ENCODE measurements at places on chromosomes 6 and 20.

GRCh38 chr6:38567436-38567835 is 72.3 kb downstream of the BTBD9 start:
- DNase-seq = peak; percentile 13

- no peak for DNase-seq
These were observed 92.4 kb downstream of the CD24 start for GRCh38 chr6:106882138-106882537.

DNA sequence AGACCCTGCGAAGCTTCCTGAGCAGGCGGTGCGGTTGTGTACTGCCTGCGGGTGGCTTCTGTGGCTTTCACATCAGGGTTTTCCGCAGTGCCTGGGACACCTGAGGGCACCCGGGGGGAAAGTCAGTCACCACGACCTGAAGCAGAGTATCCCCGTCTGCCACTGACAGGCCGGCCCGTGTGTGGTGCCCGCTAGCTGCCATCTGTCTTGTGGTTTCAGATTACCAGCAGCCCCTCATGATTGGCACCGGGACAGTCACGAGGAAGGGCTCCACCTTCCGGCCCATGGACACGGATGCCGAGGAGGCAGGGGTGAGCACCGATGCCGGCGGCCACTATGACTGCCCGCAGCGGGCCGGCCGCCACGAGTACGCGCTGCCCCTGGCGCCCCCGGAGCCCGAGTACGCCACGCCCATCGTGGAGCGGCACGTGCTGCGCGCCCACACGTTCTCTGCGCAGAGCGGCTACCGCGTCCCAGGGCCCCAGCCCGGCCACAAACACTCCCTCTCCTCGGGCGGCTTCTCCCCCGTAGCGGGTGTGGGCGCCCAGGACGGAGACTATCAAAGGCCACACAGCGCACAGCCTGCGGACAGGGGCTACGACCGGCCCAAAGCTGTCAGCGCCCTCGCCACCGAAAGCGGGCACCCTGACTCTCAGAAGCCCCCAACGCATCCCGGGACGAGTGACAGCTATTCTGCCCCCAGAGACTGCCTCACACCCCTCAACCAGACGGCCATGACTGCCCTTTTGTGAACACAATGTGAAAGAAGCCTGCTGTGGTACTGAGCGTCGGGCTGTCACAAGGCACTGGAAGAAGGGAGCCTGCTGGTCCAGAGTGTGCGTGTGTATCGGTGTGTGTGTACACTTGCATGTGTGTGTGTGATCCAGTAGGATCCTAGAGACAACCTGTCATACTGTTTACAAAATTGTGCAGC is 54.4 kb downstream of the GOPC start:
- DNase-seq = peak; percentile 57

DNA sequence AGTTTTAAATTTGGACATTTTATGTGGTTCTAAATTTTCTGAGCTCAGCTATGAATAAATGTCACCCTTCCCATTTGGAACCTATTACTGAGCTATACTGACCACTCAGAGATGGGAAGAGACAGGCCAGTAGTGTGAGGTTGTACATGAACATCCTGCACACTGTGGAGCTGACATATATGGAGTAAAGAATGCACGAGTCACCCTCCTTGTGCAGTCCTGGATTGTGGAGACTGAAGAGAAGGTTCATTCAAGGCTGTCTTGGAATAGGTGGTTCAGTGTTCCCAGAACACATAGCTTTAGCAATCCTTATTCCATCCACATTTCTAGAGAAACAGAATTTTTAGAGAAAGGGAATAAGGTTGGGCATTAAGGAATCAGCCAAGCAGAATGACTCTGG is 50.3 kb upstream of the OGFRL1 start:
- no peak for DNase-seq

DNA sequence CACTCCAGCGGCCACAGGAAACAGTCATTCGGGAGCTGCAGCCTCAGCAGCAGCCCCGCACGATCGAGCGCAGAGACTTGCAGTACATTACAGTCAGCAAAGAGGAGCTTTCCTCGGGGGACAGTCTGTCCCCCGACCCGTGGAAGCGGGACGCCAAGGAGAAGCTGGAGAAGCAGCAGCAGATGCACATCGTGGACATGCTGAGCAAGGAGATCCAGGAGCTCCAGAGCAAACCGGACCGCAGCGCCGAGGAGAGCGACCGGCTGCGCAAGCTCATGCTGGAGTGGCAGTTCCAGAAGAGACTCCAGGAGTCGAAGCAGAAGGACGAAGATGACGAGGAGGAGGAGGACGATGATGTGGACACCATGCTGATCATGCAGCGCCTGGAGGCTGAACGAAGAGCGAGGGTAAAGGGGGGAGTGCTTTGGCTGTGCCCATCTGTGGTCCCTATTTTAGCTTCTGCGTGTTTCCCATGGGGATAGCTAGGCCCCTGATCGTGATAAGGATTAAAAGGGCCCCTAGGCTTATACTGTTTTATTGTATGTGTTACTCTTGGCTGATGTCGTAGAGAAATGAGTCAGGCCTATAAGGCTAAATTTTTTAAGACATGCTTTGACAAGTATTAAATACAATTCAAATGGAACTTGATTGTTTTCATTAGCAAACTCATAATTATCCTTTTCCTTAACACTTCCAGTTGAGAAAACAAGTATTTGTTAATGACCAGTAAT is 45.5 kb upstream of the KIF25 start:
- DNase-seq = no peak

DNA sequence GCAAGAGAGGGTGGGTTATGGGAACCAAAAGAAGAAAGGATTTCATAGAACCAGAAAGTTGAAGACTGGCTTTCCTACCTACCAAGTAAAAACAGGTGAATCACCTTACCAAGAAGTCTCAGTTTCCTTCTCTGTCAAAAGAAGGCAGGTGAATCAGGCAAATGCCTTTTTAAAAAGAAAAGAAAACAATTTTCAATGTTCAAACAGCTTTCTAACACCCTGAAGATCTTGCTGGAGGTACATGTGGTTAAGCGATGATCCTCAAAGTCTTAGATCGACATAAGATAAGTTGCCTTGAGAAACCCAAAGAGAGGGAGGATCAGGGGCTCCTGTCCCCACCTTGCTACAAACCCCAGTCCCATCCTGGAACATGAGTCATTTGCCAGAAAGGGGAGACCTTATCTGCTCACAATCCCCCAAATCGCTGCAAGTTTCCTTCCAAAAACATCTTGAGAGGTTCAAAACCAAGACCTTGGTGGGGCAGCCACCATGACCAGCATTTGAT is 71.6 kb downstream of the NFATC2 start:
- no peak for DNase-seq
